Liver (tissue), 10 donors: ENCODE measurements at places on chromosomes 7 and 10. TPM values are rescaled to one million over a fixed set of nuclear protein-coding genes. Genes with fewer than 3 reads are reported as not detected.

SH2B2 gene
- not detected for polyA plus RNA-seq

PPIA gene
- 1,437 TPM for polyA plus RNA-seq

DNA sequence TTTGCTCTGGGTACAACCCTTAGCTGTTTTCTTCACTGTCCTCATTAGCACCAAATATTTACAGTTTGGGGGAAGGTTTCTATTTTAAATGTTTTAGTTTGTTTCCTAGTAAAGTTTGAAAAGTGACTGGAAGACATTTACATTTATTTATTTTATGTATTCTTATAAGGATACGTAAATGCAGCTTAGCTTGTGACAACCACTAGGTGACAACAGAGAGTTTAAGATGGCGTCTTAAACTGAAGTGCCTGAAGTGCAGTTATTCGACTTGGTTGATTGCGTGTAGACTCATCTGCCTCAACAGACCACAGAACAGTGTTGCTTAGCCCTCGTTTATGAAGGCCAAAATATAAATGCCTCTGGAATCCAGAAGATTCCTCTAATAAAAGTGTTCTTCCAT is 378.2 kb upstream of the MYO3A start:
- H3K36me3 ChIP-seq: no peaks in the 10 kb centered on the region
- no peak overlapping the region for H3K4me3 ChIP-seq

DNA sequence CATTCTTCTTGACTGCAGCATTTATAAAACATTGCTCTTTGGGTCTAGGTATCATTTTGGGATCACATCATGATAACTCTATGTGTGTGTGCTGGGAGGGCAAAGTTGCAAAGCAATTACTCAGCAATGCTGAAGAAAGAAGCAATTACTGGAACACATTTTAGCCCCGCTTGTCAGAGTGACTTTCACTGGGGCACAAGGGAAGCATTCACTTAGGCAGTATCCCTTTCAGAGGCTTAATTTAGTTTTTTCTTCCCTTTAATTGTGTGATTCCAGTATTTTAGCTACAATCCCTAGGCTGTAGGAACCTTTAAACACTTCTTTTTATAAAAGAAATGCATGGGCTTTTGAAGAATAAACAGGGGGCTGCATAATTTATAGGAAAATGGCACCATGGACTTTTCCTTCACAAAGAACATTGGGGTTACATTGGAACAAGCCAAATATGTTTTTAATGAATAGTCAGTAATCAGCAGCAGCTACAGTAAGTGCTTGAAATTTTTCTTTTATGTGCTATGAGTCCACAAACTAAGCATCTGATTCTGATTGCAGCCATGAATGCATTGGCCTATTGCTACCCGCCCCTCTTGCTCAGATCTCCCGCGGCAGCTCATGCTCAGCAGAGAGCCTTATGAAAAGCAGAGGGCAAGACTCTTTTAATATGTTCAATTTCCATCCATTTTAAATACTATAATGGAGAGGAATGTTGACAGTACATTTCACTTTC is 51.2 kb upstream of the NXPH1 start:
- no peak for DNase-seq
- no peak overlapping the region for H3K4me3 ChIP-seq
- H3K27me3 ChIP-seq: peaks cover 4% of the 10 kb centered on the region
- no peaks in the 10 kb centered on the region for H3K36me3 ChIP-seq

DNA sequence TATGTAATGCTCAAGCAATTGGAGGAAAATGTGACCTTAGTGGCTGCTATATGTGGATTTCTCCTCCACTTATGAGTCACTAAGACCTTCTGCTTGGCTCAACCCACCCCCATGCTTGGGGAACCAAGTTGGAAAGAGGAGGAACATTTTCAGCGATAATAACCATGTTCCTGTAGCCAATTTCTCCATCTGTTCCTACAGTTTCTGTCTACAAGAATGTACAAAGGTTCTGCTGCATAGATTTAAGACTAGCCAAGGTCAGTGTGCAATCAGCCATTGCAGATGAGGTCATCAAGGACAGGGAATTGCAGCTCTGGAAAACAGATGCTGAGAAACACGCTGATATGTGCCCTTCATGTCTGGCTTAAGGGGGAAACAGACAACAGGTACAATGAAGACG is 5.6 kb upstream of the NRCAM start:
- DNase-seq: no peak
- no peaks in the 10 kb centered on the region for H3K36me3 ChIP-seq
- peaks cover 6% of the 10 kb centered on the region for H3K27me3 ChIP-seq
- no peak overlapping the region for H3K27ac ChIP-seq
- no peak overlapping the region for H3K4me3 ChIP-seq

- no peaks in the 10 kb centered on the region for H3K27me3 ChIP-seq
- H3K36me3 ChIP-seq: no peaks in the 10 kb centered on the region
- H3K4me1 ChIP-seq: no peaks in the 10 kb centered on the region
- no peak overlapping the region for H3K4me3 ChIP-seq
- H3K27ac ChIP-seq: no peak overlapping the region
Observed at GRCh38 chr7:127838816-127839415, 186.9 kb downstream of the SND1 start.

- no peak for DNase-seq
- no peaks in the 10 kb centered on the region for H3K36me3 ChIP-seq
- no peak overlapping the region for H3K27ac ChIP-seq
- H3K4me1 ChIP-seq: peaks cover 8% of the 10 kb centered on the region
- no peak overlapping the region for H3K4me3 ChIP-seq
- no peaks in the 10 kb centered on the region for H3K27me3 ChIP-seq
Observed at GRCh38 chr7:5413449-5413786, 10.2 kb downstream of the TNRC18 start.

DNA sequence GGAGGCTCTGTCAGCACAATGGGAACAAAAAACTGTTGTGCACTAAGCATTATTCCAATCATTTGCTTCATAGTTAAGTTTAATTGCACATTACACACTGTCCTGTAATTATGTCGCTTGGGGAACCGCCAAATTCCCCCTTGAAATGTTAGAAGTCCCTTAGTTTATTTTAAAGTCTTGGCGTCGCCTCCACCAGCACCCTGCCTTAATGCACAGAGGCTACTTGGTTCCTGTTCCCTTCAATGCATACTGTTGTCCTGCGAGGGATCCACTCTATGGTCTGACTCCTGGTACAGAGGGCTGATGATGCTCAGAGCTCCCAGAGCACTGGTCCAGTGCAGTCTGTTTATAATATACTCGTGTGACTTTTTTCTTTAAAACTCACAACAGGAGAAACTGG is 330.7 kb downstream of the ELMO1 start:
- H3K36me3 ChIP-seq: no peaks in the 10 kb centered on the region
- no peaks in the 10 kb centered on the region for H3K4me1 ChIP-seq
- H3K4me3 ChIP-seq: no peak overlapping the region
- no peak overlapping the region for H3K27ac ChIP-seq
- H3K27me3 ChIP-seq: no peaks in the 10 kb centered on the region

GRCh38 chr10:124198125-124198501 is 104.7 kb upstream of the CHST15 start:
- no peaks in the 10 kb centered on the region for H3K4me1 ChIP-seq
- no peak overlapping the region for H3K4me3 ChIP-seq
- DNase-seq: no peak
- no peaks in the 10 kb centered on the region for H3K27me3 ChIP-seq
- H3K27ac ChIP-seq: no peak overlapping the region
- no peaks in the 10 kb centered on the region for H3K36me3 ChIP-seq

SPDYE1 gene
- polyA plus RNA-seq: not detected

DNA sequence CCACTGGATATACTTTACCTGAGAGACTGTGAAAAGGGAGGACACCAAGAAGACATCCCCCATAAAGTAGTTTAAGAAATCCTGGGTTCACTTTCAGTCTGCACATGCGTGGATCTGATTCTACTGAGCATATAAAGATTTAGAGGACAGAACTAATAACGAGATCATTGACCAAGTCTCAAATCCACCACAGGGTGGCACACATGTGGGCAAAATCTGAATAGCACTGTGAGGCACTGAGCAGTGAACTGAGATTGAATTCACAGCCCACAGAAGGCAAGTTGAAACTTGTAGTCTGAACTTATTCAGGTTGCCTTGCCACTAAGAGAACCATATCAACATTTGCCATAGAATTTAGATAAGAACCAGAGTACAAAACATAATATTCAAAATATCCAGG is 818.6 kb downstream of the GRID1 start:
- H3K4me1 ChIP-seq: no peaks in the 10 kb centered on the region
- no peaks in the 10 kb centered on the region for H3K36me3 ChIP-seq
- H3K27ac ChIP-seq: no peak overlapping the region
- no peak for DNase-seq
- no peak overlapping the region for H3K4me3 ChIP-seq
- no peaks in the 10 kb centered on the region for H3K27me3 ChIP-seq

- H3K4me3 ChIP-seq: no peak overlapping the region
- H3K4me1 ChIP-seq: no peaks in the 10 kb centered on the region
- H3K36me3 ChIP-seq: no peaks in the 10 kb centered on the region
- H3K27ac ChIP-seq: no peak overlapping the region
Observed at GRCh38 chr10:126459878-126460481, 71.7 kb upstream of the ADAM12 start.

DNA sequence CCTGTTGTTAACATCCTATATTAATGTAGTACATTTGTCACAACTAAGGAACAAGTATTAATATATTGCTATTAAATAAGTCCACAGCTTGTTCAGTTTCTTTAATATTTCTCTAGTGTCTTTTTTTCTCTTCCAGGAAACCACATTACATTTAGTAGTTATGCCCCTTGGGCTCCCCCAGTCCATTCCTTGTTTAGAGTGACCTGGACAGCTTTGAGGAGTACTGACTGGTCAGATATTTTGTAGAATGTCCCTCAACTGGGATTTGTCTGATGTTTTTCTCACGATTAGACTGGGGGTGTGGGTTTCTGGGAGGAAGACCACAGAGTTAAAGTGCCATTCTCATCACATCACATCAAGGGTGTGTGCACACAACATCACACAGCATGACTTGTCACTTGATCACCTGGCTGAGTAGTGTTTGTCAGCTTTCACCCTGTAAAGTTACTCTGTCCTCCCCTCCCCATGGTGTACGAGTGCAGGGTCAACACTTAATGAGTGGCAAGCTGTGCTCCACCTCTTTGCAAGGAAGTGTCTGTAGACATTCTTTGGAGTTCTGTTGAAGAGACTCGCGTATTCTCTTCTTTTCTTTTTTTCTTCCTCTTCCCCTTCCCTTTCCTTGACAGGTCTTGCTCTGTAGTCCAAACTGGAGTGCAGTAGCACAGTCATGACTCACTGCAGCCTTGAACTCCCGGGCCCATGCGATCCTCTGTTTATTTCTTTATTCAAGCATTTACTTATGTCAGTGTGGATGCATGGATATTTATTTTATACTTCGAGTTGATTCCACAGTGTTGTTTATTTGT is 10.2 kb downstream of the LMTK2 start:
- no peak for DNase-seq
- no peaks in the 10 kb centered on the region for H3K36me3 ChIP-seq
- H3K27ac ChIP-seq: no peak overlapping the region
- H3K27me3 ChIP-seq: no peaks in the 10 kb centered on the region
- H3K4me3 ChIP-seq: no peak overlapping the region

GRCh38 chr10:115657161-115657860 is 564.1 kb downstream of the ATRNL1 start:
- H3K36me3 ChIP-seq: no peaks in the 10 kb centered on the region
- no peak for DNase-seq
- no peaks in the 10 kb centered on the region for H3K4me1 ChIP-seq
- H3K4me3 ChIP-seq: no peak overlapping the region
- no peaks in the 10 kb centered on the region for H3K27me3 ChIP-seq
- no peak overlapping the region for H3K27ac ChIP-seq

GRCh38 chr10:103490986-103491314 is 2.6 kb upstream of the NEURL1 start:
- DNase-seq: no peak
- H3K27me3 ChIP-seq: no peaks in the 10 kb centered on the region
- H3K4me1 ChIP-seq: peaks cover 14% of the 10 kb centered on the region
- H3K27ac ChIP-seq: no peak overlapping the region

DNA sequence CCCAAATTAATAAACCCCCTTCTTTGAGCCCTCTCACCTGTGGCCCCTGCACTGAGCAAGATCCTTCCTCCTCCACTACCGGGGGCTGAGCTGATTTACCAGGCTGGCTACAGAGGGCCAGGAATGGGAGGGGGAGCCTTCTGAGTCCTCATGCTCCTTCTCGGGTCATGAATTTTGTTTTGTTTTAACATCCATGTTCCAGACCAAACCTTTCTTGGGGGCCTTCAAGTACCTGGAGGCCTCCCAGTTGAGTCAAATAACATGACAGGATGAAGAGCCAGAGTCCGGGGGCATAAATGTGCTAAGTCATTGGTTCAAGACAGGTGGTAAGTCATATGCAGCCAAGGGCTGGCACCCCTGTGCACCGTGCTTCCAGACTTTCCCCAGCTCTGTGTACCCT is 39.6 kb downstream of the AFAP1L2 start:
- H3K36me3 ChIP-seq: no peaks in the 10 kb centered on the region
- no peak overlapping the region for H3K4me3 ChIP-seq
- H3K4me1 ChIP-seq: no peaks in the 10 kb centered on the region
- DNase-seq: no peak

SPDYE6 gene
- polyA plus RNA-seq: 2.4 TPM

DNA sequence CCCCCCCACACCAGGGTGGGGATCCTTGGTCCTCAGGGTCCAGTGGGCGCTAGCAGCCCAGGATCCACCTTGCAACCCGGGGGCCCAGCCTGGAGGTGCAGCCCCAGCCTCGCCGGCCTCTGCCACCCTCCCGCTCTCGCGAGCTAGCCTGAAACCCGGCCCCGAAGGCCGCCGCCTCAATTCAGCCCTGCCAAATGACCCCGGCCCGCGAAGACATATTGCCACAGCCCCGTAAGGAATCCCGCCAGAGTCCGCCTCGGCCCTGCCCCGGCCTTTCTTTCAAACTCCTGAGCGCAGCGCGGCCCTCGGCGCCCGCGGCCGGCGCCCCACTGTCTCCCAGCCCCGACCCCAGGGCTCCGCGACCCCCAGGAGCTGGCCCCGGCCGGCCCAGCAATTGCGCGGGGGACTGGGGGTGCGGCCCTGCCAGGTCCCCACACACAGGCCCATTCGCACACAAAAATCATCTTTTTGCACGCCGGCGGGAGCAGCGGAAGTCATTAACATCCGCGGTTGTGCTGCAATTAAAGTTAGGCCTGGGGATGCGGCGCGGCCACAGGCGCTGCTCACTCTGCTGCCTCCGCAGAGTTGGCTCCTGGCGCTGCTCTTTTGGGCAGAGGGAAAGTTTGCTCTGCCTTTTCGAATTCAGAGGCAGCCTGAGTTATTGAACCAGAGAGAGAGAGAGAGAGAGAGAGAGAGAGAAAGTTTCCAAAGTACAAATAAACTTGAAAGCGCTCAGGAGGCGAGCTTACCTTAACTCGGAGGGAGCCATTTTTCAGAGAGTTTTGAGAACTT is 4.0 kb downstream of the HOXA5 start:
- H3K36me3 ChIP-seq: no peaks in the 10 kb centered on the region
- H3K27me3 ChIP-seq: peaks cover 6% of the 10 kb centered on the region
